ENCODE measurements at places on chromosomes 16 and 17.
A peak's percentile ranks its signal among the peaks of the same experiment; 100 is the strongest.

DNA sequence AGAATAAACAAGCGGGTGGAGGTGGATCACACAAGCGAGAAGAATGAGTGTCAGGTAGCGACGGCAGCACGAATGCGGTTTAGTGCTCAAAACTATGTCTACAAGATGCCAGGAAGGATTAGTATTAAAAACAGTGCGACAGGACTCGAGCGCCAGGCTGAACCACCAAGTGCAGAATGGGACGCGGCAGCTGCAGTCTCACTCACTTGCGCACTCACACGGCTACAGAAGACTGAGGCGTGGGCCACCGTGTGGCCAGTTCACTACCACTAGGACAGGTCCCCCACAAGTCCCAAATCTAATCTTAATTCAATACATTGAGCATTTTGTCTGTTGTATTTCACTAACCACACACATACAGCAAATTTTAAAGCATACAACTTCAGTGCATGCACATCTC, 35.7 kb upstream of the TRAP1 start:
- no peak for DNase-seq

- no peak for DNase-seq
These were observed 8.2 kb downstream of the NPTX1 start for GRCh38 chr17:80468242-80468641.

DNA sequence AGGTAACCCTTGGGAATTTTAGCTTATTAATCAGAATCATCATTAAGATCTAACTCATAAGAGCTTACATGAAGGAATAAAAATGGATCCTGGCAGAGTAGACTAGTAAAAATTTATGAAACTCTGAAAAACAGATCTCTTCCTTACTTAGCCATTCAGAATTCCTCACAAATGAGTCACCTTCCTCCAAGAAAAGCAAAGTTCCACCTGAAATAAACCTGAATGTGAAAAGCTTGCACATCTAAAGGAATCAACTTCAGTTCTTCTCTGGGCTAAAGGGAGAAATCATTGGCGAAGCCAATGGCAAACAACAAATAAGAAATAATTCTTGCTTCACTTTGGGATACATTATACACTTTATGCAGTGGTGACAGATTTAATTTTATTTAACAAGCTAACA, 22.7 kb downstream of the MYO1D start:
- DNase-seq: no peak

- DNase-seq: peak; percentile 54
These were observed 453.3 kb downstream of the WWOX start for GRCh38 chr16:78552716-78553115.

GRCh38 chr17:76189247-76189646, 48.2 kb upstream of the FOXJ1 start:
- no peak for DNase-seq

DNA sequence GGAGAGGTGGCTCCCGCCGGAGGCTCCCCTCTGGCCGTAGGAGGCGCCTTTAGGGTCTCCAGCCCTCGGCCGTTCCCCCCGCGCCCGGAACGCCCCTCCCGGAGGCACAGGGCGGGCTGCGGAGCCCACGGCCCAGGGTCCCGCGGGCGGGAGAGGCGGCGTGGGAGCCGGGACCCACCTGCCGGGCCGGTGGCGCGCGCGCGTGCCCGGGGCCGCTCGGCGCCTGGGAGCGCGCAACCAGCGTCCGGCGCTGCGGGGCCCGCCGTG, at the start of gene MIF4GD:
Gene MIF4GD (minus strand): TSS at position 266 of the 267 bp plus-strand sequence. CDS start 1,036 bp downstream, outside the sequence.
- DNase-seq: no peak

DNA sequence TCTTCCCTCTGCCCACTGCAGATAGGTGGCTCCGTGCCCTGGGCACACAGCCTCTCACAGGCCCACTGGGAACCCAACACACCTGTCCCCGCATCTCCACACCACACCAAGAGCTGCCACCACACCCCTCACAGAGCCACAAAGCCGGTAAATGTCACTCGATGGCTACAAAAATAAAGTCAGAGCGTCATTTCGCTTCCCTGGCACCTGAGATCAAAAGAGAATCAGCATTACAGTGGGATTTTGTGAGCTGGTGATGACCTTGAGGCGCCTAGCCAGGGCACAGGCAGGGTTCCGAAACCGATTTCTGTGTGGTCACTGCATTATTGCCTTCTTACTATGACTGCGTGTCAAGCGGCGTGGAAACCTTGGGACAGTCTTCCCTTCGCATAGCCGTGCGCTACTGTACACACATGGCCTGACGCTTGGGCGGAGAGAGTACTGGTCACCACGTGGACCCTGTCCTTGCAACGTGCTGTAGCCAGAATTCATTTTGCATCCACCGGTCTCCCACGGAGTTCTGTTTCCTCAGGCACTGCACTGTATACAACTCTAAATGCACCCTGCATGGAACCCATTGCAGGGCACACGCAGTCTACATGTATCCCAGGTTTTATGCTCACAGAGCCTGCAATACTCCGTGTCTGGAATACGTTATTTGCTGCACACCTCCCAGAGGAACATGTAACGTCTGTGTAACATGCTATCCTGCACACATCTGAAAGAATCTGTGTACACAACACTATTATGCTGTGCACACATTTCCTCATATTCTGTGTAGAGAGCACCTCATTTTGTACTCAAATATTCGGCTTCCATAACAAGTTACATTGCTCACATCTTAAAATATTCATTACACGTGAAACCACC, 5.8 kb upstream of the FOXF1 start:
- DNase-seq: no peak

GRCh38 chr16:58425756-58426494, 33.7 kb downstream of the GINS3 start:
- DNase-seq: no peak

DNA sequence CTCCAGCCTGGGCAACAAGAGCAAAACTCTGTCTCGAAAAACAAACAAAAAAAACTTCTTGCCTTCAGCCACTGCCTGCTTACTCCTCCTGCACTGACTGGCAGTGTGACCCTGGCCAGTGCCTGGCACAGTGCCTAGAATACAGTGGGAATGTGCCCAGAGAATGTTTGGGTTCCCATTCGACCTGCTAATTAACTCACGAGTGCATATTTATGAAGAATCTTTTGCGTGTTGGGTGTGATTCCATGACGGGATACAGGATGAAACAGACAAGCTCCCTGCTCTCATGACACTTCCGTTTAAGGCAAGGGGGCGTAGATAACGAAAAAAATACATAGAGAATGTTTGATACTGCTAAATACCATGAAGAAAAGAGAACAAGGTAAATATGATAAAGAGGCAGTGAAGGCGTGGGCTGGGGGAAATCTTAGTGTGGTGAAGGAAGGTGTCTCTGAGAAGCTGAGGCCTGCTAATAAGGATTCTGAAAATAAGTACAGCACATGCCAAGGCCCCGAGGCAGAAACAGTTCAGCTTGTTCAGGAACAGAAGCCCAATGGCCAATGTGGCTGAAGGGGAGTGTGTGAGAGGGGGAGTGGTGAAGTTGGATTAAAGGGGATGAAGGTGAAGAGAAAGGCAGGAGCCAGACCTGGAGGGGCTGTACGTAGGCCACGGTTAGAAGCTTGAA, 4.3 kb downstream of the ABI3 start:
- no peak for DNase-seq

DNA sequence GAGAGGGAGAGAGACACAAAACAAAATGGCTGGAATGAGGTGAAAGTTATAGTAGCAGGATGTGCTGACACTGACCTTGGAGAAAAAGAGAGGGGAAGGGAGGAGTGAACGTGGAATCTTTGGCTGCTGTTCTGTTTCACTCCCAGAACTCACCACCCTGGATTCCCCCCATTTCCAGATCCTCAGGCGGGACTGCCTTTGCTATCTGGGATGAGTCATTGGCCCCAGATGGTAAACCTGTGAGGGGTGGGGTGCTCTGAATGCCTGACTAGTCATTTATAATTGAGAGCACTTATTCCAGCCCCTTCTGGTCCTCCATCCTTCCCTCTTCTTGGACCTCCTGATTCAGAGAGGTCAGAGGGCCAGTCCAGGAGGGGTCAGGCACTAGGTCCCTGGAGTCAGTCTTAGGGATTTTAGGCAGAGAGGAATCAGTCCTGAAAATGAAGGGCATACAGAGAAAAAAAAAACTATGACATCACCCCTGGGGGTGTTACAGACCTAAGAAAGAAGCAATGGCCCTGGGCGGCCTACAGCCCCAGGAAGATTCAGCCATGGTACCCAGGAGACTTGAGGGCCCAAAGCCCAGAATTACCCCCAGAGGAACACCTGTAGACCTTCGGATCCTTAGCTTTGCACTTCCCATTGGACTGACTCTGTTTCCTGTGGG, 2.2 kb upstream of the ZG16 start:
- no peak for DNase-seq

DNA sequence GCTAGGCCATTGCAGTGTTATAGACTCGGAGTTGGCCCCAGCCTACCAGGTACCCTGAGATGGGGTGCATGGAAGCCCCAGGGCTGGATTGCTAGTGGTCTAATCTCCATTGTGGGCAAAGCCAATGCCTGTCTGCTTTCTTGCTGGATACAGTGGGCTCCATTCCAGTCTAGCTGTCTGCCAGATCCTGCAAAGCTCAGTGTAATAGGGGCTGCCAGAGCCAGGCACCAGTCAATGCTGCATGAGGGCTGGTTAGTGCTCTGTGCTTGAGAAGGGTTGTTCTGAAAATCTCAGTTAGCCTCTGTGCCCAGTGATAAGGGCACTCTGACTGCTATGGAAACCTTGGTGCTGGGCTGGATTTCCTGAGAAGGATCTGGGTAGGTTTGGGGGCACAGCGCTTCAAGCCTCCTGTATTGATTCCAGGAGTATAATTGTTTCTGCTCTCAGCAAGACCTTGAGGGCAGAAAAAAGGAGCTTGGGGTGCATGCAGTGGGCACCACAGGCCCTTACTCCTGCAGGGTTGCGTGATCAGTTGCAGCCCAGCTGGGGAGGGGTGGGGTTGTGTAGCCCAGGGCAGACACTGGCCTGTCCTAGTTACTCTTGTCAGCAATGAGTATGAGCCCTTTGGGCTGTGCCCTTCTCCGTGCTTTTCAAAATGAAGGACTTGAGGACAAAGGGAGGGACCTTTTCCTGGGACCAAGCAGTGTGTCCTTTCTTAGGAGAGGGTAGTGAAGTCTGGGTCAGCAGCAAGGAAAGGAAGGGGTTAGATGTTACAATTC, 19.0 kb downstream of the SMPD3 start:
- no peak for DNase-seq

GRCh38 chr17:34370376-34370996, 7.5 kb upstream of the CCL1 start:
- no peak for DNase-seq

GRCh38 chr17:17563530-17563929, 28.0 kb downstream of the PEMT start:
- no peak for DNase-seq

- DNase-seq: no peak
These were observed 11.9 kb upstream of the TCAP start for GRCh38 chr17:39653316-39653661.

GRCh38 chr17:31573047-31573446, 181.6 kb downstream of the RAB11FIP4 start:
- DNase-seq: no peak

DNA sequence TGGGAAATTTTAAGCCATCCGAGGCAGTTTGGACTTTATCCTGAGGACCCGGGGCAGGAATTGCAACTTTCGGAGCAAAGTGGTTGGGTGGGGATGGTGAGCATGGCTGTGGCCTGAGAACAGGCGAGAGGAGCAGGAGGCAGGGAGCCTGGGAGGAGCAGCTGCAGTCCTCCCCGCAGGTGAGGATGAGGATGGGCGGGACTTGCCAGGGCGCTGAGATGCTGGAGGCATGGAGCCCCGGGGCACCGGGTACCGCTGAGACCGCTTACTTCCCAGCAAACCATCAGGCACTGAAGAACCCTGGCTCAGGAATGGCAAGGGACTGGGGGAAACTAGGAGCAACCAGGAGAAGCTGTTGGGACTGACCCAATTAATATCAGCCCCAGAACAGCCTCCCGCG, 210.8 kb downstream of the GSG1L start:
- no peak for DNase-seq

DNA sequence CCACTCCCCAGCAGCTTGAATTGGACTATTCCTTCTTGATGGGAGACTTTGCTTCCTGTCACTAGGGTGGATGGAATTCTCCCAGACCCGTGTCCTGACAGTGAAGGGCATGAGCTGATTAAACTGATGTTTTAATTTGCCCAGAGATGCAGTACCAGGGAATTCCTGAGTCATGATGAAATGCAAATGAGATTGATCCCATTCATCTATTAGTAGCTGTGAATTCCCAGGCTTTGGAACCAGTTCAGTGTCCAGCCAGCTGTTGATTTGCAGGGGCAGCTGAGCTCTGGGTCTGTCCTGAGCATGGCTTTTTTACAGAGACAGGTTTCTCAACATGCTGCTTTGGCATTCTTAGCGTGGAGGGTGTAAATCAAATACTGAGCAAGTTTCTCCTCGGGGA, 157.9 kb downstream of the PITPNC1 start:
- no peak for DNase-seq

DNA sequence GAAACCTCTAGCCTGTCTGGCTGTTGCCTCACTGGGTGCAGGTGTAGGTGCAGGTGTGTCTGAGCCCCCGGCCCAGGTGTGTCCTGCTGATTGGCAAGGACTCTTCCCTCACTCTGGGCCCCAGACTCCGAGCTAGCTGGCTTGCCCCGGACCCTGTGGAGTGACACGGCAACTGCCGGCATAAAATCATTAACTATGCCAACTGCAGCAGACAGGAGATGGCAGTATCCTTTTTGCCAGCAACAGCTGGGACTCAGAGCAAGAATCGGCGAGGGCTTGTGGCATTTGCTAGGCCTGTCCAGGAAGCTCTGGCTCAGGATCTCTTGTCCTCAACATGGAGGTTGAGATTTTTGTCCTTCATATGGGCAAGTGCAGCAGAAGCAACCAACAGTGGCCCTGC, 20.8 kb downstream of the CIAPIN1 start:
- no peak for DNase-seq

- DNase-seq: no peak
These were observed 26.5 kb upstream of the XYLT2 start for GRCh38 chr17:50319306-50320004.

DNA sequence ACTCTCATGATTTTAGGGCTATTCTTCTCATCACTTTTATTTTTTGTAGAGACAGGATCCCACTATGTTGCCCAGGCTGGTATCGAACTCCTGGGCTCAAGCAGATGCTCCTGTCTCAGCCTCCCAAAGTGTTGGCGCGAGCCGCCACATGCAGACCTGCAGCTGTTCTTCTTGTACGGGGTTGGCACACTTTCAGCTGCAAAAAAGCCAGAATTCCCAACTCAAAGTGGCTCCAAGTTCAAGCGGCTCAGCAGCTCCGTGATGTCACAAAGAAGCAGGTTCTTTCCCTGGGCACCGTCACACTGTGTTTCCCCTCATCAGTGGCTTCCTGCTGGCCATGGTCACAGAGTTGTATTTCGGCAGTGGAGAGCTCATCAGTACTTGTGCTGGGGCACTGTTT, 6.7 kb upstream of the SBK1 start:
- DNase-seq: no peak

GRCh38 chr16:74767749-74768148, 6.9 kb downstream of the FA2H start:
- DNase-seq: no peak

GRCh38 chr17:38327936-38328335, 15.8 kb downstream of the GPR179 start:
- no peak for DNase-seq

Measured in NCI-H1417 (cell line).